ENCODE measurements at places on chromosomes 2 and 18.

GRCh38 chr2:141601511-141602152, 529.2 kb downstream of the LRP1B start:
- DNase-seq, result no peak

GRCh38 chr2:22902180-22902550, 482.8 kb upstream of the KLHL29 start:
- no peak for DNase-seq

- no peak for DNase-seq
These were observed 6.6 kb downstream of the RIT2 start for GRCh38 chr18:43108882-43109281.

GRCh38 chr2:205948883-205949282, 137.1 kb downstream of the INO80D start:
- no peak for DNase-seq

GRCh38 chr18:79393635-79394533, 1.8 kb upstream of the NFATC1 start:
- DNase-seq, result peak; percentile 45

DNA sequence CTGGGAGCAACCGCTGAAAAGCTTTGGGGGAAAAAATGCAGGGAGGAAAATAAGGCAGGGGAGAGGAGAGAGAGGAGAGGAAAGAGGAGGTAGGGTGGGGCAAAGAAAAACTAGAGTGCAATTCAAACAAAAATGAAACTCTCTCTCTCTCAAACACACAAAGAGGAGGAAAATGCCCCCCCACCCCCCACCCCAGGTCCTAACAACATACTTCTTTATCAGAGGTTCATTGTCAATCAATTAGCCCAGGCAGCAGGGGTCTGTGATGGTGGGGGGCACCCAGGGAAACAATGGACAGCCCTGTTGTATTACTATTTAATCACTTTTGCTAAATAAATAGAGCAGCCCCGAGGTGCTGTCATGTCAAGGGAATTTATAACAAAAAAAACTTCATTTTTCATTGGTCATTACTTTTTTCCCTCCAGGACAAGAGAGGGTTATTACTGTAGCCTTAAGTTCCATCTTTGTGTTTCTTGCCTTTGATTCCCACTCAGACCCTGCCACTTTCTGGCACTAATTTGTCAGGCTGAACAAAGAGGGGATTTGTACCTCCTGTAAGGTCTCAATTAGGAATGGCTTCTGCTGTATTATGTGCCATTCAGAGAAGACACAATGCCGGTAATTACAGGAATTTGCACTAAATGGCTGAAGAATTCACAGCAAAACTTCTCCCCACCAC, 55.0 kb downstream of the PLEKHM3 start:
- no peak for DNase-seq

DNA sequence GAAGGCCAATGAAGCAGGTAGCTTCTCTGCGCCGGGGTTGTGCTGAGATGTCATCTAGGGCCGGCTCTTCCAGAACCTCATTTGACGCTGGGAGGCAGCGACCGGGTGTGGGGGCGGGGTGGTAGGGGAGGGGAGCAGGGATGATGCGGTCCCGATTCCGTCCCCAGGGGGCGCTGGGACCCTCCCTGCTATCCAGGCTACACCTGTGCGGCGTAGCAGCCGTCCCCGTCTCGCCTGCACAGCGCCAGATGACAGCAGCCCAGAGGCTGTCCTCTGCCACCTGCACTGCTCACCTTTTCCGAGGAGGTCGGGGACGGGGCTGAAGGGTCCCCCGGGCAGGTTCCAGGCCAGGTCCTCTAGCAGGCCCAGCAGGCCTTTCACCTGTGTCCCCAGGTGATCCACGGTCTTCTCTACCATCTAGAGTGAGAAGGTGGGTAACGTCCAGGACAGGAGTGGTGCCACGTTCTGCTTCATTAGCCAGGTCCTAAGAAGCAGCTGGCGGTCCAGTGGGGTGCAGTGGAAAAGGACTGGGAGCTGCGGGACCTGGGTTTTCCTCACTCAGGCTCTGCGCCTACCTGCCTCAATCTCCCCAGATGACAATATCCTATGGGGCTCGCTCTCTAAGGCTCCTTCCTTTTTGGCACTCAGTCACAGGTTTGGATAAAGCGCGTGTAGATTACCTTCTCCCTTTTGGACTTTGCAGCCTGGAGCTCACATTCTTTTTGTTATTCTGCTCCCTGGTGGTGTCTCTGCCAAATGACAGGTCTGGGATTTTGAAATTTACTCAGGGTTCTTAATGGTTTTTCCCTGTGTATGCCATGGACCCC, 56.0 kb upstream of the RAB6C start:
- peak; percentile 18 for DNase-seq

- DNase-seq, result no peak
These were observed 131.7 kb downstream of the NRP2 start for GRCh38 chr2:205814039-205814364.

- DNase-seq, result no peak
These were observed 52.5 kb downstream of the POMC start for GRCh38 chr2:25115902-25116301.

DNA sequence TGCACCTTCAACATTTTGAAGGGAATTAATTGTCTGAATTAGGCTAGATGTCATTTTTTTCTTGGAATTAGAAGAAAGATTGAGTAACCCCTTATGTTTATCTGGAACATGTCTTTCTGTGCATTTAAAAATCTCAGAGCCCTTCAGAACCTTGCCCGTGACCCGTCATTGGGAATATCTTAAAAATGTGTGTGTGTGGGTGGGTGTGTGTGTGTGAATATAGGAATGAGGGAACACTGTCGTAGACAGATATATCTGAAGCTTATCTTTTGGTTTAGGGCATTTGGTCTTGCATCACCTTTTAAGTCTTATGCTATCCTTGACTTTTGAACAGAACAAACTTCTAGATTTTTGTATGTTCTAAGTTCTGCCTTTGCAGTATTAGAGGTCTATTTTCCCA, 13.5 kb upstream of the IL1RL1 start:
- no peak for DNase-seq

DNA sequence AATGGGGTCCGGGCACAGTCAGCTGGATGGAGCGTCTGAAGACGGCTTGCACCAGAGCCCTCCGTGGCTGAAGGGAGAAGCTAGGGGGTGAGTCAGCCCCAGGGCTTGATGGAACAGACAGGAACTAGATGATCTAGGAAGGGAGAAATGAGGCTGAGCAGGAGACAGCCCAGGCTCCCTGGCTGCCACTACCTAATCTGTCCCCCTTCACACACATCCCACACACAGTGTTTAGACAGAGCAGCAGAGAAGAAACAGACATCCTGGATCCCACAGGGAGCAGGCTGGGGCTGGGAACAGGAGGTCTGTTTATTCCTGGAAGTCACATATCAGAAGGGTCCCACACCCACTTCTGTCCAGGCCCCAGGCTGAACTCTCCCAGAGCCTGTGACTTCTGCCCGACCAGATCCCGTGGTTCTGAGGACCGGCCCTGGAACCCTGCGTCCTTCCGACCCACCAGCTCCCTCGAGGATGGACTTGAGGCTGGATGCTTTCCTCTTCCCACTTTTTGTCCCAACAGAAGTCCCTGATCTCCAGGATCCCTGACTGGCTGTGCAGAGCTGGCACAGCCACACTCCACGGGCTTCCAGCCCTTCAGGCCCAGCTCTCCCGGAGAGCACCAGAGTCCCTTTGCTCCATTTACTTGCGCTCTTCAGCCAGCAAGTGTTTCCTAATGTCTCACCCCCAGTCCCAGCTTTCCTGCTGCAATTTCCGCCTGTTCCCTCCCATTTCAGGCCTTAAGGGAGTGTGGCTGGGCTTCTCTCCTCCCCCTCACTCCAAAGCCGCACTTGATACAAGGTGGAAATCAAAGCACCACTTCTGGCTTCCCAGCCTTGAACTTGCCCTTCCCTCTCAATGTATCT, 1.5 kb upstream of the GPBAR1 start:
- DNase-seq, result no peak

- DNase-seq, result no peak
These were observed 78.1 kb upstream of the NPAS2 start for GRCh38 chr2:100741880-100742276.

DNA sequence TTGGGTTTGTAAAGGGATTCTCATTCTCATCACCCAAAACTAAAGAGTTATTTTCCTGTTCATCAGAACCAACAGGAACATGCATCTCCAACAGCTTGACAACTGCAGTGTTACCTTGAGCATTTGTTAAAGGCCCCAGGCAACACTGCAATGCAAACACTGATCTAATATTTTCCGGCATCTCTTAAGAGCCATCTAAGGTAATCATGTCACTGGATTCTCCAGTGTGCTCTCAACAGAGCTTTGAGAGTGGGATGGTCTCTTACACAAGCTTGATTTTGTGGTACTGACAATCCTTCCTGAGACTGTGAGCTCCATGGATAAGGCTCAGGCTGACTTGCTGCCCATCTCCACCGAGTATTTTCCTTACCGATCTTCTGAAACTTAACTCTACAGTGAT, 90.5 kb upstream of the ITGB6 start:
- DNase-seq, result no peak

DNA sequence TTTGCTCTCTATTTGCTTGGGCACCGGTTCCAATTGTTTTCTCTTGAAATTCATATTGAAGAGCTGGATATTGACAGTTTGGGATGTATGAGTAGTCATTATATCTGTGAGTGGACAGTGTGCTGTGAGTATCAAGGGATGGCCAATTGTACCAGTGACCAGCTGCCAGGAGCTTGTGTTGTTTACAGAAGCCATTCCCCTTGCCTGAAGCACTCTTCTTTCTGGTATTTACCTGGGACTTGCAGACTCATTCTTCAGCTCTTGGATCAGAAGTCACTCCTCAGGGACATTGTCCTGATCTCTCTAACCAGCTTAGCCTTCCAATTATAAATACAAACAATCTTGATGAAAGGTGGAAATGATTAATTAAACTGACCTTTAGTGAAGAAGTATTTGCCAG, 438.3 kb upstream of the LRATD1 start:
- no peak for DNase-seq

DNA sequence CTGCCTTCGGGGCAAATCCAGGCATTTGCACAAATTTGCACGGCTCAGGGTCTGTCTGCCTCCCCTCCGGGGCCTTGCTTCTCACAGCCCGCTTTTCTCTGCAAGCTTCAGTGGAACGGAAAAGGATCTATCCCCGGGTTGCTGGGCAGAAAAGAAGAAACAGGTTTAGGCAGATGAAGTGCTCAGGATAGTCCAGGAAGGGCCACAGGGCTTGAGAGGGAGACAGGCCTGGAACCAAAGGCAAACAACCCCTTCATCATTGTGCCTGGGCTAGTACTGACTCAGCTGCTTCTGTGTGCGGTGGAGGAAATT, 347.8 kb upstream of the TNP1 start:
- no peak for DNase-seq

GRCh38 chr2:68776124-68776523, 41.5 kb downstream of the ARHGAP25 start:
- no peak for DNase-seq

GRCh38 chr2:43462866-43463641, 132.8 kb downstream of the THADA start:
- DNase-seq, result no peak

DNA sequence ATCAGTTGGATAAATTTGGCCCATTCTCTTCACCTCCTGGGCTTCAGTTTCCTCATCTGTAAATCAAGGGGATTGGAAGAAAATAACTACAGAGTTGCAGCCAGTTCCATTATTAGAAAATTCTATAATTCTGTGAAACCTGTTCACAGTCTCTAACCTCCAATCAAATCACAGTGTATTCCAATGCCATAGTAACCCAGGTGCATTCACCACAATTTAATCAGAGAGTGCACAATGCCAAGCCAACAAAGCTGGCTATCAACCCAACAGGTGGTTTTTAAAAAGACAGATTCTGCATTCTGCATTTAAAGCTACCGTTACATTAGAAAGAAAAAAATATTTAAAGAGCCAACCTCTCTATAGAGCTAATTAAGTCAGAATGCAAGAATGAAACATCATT, 308.6 kb downstream of the RNF144A start:
- DNase-seq, result no peak

- no peak for DNase-seq
These were observed 51.2 kb downstream of the MAP3K20 start for GRCh38 chr2:173126819-173127218.

GRCh38 chr2:88832311-88832991, 141.0 kb downstream of the RPIA start:
- no peak for DNase-seq

- no peak for DNase-seq
These were observed 7.6 kb upstream of the LPIN1 start for GRCh38 chr2:11738589-11739436.

DNA sequence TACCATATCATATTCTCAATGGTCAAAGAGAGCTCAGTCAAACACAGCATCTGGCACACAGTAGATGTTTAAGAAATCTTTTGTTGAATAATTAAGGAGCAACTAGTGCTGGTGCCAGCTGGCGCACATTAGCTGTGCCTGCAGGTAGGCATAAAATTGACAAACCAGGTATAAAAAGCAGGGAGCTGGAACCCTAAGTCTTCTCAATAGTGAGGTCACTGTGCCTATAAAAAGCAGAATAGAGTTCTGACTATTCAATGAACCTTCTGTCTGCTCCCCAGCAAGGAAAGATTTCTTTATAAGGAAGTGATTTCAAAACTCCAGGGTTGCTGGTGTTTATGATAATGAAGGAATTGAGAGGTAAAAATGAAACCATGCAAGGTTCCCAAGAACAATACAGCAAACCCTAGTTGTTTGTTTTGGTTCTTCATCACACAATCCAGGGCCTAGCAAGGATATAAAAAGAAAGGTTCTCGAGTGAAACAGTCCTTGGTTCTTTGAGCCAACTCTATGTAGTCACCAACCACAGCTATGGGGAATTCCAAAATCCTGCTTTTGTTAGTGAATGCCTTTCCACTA, 76.1 kb downstream of the THADA start:
- DNase-seq, result no peak

DNA sequence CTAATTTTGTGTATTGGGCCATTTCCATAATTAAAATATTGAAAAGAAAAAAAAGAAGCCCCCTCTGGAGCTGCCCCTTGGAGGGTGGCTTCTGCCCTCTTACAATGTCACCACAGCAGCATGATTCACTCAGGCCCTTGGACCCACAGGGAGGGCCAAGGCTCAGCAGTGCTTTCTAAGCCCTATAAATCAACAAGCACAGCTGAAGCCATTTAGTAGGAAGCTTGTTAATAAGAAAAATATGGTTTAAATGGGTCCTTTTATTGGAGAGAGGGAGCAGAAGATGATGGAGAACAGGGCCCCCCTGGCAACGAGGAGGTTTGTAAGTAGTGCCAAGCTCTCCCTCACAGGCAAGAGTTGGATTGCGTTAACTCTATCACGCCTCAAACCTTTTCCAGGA, 107.6 kb upstream of the FZD7 start:
- no peak for DNase-seq

GRCh38 chr2:136191041-136191440, 73.1 kb upstream of the CXCR4 start:
- DNase-seq, result no peak
